Esophagus squamous epithelium (tissue), 5 donors: ENCODE measurements at places on chromosomes 11 and 22.

- H3K27me3 ChIP-seq, result no peaks in the 10 kb centered on the region
- no peak for DNase-seq
- H3K4me1 ChIP-seq, result peaks cover 13% of the 10 kb centered on the region
- no peak overlapping the region for H3K4me3 ChIP-seq
Measured at GRCh38 chr22:36870250-36870649, 9.4 kb downstream of the NCF4 start.

DNA sequence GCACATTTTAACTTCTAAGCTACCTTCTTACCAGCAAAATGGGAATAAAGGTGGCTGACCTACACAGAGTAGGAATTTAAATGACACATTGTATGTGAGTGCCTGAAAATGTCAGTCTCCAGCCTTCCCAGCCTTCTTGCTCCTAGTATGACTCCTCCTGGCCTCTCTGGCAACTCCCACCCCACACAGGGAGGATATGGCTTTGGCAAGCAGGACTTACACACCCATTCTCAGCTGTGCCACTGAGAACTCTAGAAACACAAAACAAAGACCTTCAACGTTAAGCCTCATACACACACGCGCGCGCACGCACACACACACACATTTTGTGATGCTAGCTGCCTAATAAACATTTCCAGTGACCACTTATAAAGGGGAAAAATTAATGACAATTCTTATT lies 65.8 kb downstream of the PACSIN2 start:
- H3K27ac ChIP-seq, result peak overlapping the region; percentile 48
- H3K4me1 ChIP-seq, result peaks cover 20% of the 10 kb centered on the region
- DNase-seq, result no peak
- H3K4me3 ChIP-seq, result no peak overlapping the region
- H3K27me3 ChIP-seq, result no peaks in the 10 kb centered on the region

GRCh38 chr11:64409278-64409677 lies 50.3 kb downstream of the RPS6KA4 start:
- no peak overlapping the region for H3K4me3 ChIP-seq
- H3K4me1 ChIP-seq, result no peaks in the 10 kb centered on the region
- DNase-seq, result no peak

GRCh38 chr11:108929241-108929640 lies 264.4 kb downstream of the DDX10 start:
- DNase-seq, result no peak
- no peaks in the 10 kb centered on the region for H3K36me3 ChIP-seq
- H3K4me3 ChIP-seq, result no peak overlapping the region
- H3K4me1 ChIP-seq, result no peaks in the 10 kb centered on the region
- no peak overlapping the region for H3K27ac ChIP-seq

- H3K4me3 ChIP-seq, result peak overlapping the region; percentile 50
- peaks cover 12% of the 10 kb centered on the region for H3K4me1 ChIP-seq
- H3K36me3 ChIP-seq, result peaks cover 36% of the 10 kb centered on the region
- H3K27ac ChIP-seq, result peak overlapping the region; percentile 89
Measured at GRCh38 chr11:117200813-117201657, 1.9 kb downstream of the TAGLN start.

- H3K4me1 ChIP-seq, result peaks cover 5% of the 10 kb centered on the region
- H3K27me3 ChIP-seq, result no peaks in the 10 kb centered on the region
- H3K36me3 ChIP-seq, result no peaks in the 10 kb centered on the region
- DNase-seq, result no peak
- no peak overlapping the region for H3K4me3 ChIP-seq
- H3K27ac ChIP-seq, result no peak overlapping the region
Measured at GRCh38 chr11:9130297-9130696, 38.9 kb upstream of the SCUBE2 start.

DNA sequence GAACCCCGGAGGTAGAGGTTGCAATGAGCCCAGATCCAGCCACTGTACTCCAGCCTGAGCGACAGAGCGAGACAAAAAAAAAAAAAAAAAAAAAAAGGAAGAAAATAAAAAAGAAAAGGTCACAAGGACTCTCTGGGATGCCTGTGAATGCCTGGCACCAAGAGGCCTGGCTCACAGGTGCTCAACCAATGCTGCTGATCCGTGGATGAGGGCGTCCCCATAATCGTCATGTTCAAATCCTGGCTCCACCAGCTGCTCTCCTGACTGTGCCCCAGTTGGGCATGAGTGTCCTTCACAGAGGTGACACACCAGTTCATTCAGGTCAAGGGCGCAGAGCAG lies 645 bp upstream of the GAS2L1 start:
- peak overlapping the region; percentile 96 for H3K27ac ChIP-seq
- peaks cover 47% of the 10 kb centered on the region for H3K4me1 ChIP-seq
- no peak for DNase-seq

DNA sequence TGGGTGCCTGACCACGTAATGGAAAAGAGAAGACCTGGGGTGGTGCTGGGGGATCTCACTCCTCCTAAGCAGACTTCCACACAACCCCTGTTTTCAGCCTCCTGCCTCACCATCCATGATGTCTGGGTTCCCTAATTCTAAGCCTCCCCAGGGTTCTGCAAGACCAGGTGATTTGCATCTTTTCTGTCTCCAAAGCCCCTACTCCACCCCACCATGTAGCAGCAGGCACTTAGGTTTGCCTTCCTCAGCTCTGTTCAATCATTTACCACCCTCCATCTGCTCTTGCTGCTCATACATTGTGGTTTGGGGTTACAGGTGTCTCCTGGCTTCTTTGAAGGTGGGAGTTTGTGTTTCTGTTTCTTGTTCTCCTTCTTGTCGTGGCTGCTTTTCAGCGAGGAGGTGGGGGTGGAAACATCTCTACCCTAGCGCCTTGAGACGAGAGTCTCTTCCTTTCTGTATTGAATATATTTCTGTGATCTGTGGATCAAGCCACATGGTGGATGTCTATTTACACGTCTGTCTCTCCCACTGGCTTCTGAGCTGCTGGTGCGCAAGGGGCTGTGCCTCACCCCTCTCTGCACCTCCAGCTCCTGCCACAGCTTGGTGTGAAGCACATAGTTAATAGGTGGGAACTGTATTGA lies 6.6 kb upstream of the SSTR3 start:
- H3K4me3 ChIP-seq, result no peak overlapping the region
- H3K27ac ChIP-seq, result peak overlapping the region; percentile 47
- DNase-seq, result no peak
- no peaks in the 10 kb centered on the region for H3K36me3 ChIP-seq
- no peaks in the 10 kb centered on the region for H3K27me3 ChIP-seq

DNA sequence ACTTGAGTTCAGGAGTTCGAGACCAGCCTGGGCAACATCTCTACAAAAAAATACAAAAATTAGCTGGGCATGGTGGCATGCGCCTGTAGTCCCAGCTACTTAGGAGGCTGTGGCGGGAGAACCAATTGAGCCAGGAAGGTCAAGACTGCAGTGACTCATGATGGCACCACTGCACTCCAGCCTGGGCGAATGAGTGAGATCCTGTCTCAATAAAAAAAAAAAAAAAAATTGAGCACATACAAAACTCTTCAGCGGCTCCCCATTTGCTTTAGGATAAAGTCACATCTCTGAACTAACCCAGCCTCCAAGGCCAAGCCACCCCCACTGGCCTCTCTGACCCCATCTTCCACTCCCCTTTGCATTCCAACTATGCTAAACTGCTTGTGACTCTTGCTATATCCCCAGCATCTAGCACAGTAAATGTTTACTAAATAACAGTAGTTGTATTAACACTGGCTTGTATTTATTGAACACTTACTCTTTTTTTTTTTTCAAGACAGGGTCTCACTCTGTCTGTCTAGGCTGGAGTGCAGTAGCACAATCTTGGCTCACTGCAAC lies 28.9 kb downstream of the CREB3L1 start:
- DNase-seq, result no peak
- no peaks in the 10 kb centered on the region for H3K27me3 ChIP-seq
- H3K4me1 ChIP-seq, result peaks cover 12% of the 10 kb centered on the region
- no peaks in the 10 kb centered on the region for H3K36me3 ChIP-seq
- H3K27ac ChIP-seq, result no peak overlapping the region
- H3K4me3 ChIP-seq, result no peak overlapping the region

DNA sequence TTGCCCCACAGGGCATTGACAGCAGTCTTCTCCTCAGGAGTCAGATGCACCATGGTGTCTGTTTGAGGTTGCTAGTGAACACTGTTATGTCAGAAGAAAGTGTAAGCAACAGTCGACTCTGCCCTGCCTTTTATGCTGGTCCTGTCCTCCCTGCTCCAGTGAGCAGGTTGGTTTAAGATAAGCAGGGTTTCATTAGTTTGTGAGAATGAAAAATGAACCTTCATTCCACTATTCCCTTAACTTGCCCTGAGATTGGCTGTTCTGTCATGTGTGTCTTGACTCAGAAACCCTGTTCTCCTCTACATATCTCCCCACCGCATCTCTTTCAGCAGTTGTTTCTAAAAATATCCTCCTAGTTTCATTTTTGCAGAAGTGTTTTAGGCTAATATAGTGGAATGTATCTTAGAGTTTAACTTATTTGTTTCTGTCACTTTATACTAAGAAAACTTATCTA lies at the start of gene HBD:
TSS of gene HBD (minus strand) at position 103 of the 454 bp plus-strand sequence. CDS start at position 53, 50 bp downstream.
- H3K27ac ChIP-seq, result no peak within 1 kb of the TSS
- no peaks in the 10 kb centered on the region for H3K36me3 ChIP-seq
- DNase-seq, result no peak
- no peaks in the 10 kb centered on the region for H3K27me3 ChIP-seq

- no peak overlapping the region for H3K27ac ChIP-seq
- DNase-seq, result no peak
- no peaks in the 10 kb centered on the region for H3K36me3 ChIP-seq
- H3K27me3 ChIP-seq, result no peaks in the 10 kb centered on the region
- no peak overlapping the region for H3K4me3 ChIP-seq
Measured at GRCh38 chr11:19698493-19699292, 13.9 kb upstream of the NAV2 start.

DNA sequence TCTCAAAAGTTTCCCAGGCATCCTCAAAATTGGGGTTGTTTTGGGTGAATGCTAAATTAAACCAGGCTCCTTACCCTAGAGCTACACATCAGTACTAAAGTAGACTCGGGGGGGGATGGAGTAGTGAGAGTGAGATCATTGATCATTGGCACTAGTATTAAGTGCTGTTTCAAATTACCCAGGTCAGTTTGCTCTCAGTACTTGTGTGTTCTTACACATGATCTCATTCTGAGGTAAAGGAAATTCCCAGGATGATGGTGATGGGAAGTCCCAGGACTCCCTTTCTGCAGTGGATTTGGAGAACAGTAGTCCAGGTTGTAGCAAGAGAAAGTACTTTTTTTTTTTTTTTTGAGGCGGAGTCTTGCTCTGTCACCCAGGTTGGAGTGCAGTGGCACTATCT lies 12.5 kb downstream of the RBM4 start:
- no peak overlapping the region for H3K27ac ChIP-seq
- H3K36me3 ChIP-seq, result peaks cover 100% of the 10 kb centered on the region
- DNase-seq, result no peak
- no peaks in the 10 kb centered on the region for H3K27me3 ChIP-seq
- H3K4me1 ChIP-seq, result no peaks in the 10 kb centered on the region

DNA sequence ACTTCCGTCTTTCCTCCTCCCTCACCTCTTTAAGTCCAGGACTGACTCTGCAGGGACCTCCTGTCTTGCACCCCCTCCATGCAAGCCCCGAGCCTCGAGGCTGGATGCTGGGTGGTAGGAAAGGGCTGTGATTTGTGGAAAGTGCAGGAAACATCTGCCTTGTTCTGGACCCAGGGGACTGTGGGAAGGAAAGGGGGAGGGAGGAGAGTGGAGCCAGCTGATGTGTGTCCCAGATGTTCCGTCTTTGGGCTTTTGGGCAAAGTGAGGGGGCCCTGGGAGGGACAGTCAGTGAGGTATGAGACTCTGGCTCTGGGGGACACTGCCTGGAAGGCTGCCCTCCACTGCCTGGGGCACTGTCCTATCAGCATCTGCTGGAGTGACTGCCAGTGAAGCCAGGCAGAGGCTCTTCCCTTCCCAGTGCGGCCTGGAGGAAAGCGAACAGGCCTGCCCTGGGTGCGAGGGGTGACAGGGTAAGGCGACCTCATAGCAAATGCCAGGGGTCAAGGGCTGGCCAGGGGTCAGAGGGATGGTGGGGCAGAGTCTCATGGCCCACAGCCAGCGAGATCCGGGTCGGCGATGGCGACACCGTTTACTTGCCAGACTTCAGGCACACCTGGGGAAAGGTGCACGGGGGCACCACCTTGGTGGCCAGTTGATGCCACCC lies 1.7 kb downstream of the MRGPRD start:
- DNase-seq, result no peak
- no peaks in the 10 kb centered on the region for H3K27me3 ChIP-seq
- H3K4me3 ChIP-seq, result no peak overlapping the region
- no peaks in the 10 kb centered on the region for H3K36me3 ChIP-seq

DNA sequence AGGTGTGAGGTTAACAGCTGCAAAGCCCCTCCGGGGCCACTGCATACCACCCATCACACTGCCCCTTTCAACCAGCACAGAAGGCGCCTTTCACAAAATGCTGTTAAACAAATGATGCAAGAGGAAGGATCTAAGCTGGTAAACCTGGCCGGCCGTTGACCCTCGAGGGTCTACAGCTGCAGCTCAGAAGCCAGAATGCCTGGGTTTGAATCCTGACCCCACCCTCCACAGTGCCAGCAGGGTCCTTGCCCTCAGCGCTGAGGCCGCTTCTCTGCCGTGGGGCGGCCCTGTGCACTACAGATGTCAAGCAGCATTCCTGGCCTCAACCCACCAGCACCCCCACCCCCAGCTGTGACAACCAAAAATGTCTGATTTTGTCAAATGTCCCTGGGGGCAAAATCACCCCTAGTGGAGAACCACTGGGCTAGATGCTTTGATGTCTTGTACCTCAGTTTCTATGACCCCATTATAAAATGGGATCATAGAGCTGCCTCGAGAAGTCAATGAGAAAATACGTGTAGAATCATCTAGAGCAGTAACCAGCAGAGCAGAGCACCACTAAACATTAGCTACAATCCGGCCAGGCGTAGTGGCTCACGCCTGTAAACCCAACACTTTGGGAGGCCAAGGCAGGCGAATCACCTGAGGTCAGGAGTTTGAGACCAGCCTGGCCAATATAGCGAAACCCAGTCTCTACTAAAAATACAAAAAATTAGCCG lies 77.9 kb downstream of the CELSR1 start:
- peaks cover 3% of the 10 kb centered on the region for H3K36me3 ChIP-seq
- H3K4me3 ChIP-seq, result no peak overlapping the region
- peaks cover 5% of the 10 kb centered on the region for H3K4me1 ChIP-seq
- DNase-seq, result no peak
- H3K27ac ChIP-seq, result no peak overlapping the region

- peaks cover 19% of the 10 kb centered on the region for H3K36me3 ChIP-seq
- H3K4me1 ChIP-seq, result peaks cover 29% of the 10 kb centered on the region
- H3K27ac ChIP-seq, result no peak overlapping the region
- no peaks in the 10 kb centered on the region for H3K27me3 ChIP-seq
Measured at GRCh38 chr11:932435-932834, 6.8 kb downstream of the AP2A2 start.

- no peak overlapping the region for H3K4me3 ChIP-seq
- H3K4me1 ChIP-seq, result peaks cover 26% of the 10 kb centered on the region
Measured at GRCh38 chr11:121389651-121390050, 62.5 kb upstream of the SORL1 start.

GRCh38 chr11:64226507-64227051 lies 505 bp downstream of the NUDT22 start:
- peak overlapping the region; percentile 88 for H3K4me3 ChIP-seq
- no peak for DNase-seq
- H3K27ac ChIP-seq, result peak overlapping the region; percentile 90
- peaks cover 26% of the 10 kb centered on the region for H3K4me1 ChIP-seq
- no peaks in the 10 kb centered on the region for H3K27me3 ChIP-seq

- H3K4me1 ChIP-seq, result peaks cover 9% of the 10 kb centered on the region
- H3K27ac ChIP-seq, result no peak overlapping the region
- H3K36me3 ChIP-seq, result peaks cover 28% of the 10 kb centered on the region
- no peak overlapping the region for H3K4me3 ChIP-seq
- H3K27me3 ChIP-seq, result no peaks in the 10 kb centered on the region
- DNase-seq, result no peak
Measured at GRCh38 chr11:71502871-71503435, 24.1 kb upstream of the KRTAP5-7 start.
